ENCODE measurements at places on chromosomes 2 and 18.

- DNase-seq = no peak
Measured at GRCh38 chr2:42917425-42917927, 125.1 kb upstream of the HAAO start.

DNA sequence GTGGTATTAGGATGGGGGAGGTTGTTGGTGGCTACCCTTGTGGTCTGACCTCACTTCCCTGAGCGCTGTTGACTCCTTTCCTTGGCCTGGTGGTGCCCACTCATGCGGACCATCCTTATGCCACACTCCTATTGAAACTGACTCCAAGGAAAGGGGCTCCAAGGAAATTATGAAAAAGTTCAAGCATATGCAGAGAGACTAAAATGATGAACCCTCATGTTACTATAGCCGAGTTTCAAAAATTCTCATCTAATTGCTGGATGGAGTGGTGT, 96.2 kb upstream of the STPG4 start:
- no peak for DNase-seq

GRCh38 chr2:152566728-152567069, 150.6 kb downstream of the PRPF40A start:
- no peak for DNase-seq

- DNase-seq = no peak
Measured at GRCh38 chr18:51480407-51481261, 283.2 kb upstream of the MEX3C start.

- DNase-seq = no peak
Measured at GRCh38 chr2:198325359-198325758, 521.0 kb downstream of the PLCL1 start.
